ENCODE measurements at places on chromosomes 7 and 10.

DNA sequence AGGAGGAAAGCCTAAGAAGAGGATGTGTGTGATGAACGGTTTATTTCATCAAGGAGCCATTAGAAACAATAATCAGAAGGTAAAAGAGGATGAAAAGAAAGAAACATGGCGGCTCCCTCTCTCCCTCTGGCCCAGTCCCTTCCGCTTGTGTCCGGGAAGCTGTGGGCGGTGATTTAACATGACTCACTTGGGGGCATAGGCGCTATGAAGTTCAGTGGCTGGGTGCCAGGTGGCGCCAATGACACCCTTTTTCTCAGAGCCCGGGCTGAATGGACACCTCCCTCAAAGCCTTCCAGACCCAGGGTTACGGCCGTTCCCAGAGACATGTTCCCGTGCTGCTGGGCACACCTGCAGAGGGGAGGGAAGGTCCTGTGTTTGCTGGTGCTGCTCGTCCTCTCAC, 244.0 kb downstream of the SKAP2 start:
- peak; percentile 73 for DNase-seq

GRCh38 chr10:82149674-82150073, 274.7 kb downstream of the NRG3 start:
- no peak for DNase-seq

- no peak for DNase-seq
Observed at GRCh38 chr7:79749856-79750255, 296.4 kb upstream of the MAGI2 start.

- no peak for DNase-seq
Observed at GRCh38 chr7:889025-889390, 12.7 kb downstream of the GET4 start.

- DNase-seq, result no peak
Observed at GRCh38 chr10:79328147-79328701, 19.0 kb upstream of the PPIF start.

Data from NCI-H69 (cell line).